Stimulated activated CD4-positive, alpha-beta T cell treated with anti-CD3 and anti-CD28 coated beads, Interleukin-12 subunit alpha, Interleukin-12 subunit beta, amount 100 ng/mL, for 24 hours (primary cell): ENCODE measurements at places on chromosomes 7 and 10.

- no peak for DNase-seq
Measured at GRCh38 chr10:103763374-103764202, 91.8 kb downstream of the SH3PXD2A start.

- no peak for DNase-seq
Measured at GRCh38 chr7:41261080-41261479, 441.8 kb downstream of the INHBA start.

DNA sequence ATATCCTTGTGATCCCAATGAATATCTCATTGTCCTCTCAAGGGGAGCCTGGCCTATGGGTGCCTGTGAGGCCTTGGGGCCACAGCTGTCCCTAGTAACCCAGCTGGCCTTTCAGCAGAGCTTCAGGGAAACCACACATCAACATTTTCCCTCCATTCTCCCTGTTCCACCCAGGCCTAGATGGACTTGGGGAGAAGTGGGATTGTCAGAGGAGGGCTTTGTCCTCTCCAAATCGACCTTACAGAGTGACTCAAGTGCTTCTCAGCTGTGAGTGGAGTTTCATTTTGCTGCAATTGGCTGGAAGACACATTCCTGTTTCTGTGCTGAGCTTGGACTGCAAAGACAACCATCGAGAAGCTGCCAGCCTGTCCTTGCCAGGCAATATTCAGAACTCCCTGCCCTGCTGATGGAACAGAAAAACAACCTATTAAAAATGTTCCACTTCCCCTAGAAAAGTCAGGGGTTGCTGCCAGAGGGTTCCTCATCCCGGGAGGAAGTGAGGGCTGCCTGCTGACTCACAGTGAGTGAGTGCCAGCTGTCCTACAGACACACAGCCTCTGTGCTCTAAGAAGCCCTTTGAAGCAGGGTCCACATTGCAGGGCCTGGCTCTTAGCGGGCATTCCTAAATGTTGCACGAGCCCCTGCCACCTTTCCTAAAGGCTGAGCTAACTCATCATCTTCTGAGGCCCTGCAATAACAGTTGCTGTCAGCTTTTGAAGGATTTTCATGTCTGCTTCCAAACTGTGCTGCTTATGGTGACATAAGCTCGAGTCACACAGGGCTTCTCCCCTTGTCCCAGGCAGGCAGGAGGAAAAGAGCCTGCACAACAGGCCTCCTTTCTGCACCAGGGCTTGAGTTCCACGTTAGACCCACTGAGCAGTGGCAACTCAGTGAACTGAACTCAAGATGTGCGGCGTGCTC lies 20.5 kb downstream of the STRA8 start:
- DNase-seq, result no peak

DNA sequence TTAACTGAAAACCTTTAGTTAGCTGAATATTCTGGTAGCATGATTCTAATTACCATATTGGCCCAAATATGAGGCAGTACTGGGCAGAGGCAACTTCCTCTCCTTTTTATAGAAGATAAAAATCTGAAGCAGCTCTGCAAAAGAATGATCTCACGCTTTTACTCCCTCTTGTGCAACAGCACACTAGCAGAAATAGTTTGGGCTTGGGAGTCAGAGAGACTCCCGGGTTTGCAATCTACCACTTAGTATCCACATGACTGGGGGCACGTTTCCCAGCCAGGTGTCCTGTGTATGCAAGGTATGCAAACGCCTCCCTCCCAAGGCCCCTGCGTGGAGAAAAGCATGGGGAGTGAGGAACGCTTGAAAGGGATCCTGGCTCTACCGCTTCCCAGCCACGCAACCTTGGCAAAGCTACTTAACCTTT lies 47.2 kb upstream of the RHEB start:
- no peak for DNase-seq

DNA sequence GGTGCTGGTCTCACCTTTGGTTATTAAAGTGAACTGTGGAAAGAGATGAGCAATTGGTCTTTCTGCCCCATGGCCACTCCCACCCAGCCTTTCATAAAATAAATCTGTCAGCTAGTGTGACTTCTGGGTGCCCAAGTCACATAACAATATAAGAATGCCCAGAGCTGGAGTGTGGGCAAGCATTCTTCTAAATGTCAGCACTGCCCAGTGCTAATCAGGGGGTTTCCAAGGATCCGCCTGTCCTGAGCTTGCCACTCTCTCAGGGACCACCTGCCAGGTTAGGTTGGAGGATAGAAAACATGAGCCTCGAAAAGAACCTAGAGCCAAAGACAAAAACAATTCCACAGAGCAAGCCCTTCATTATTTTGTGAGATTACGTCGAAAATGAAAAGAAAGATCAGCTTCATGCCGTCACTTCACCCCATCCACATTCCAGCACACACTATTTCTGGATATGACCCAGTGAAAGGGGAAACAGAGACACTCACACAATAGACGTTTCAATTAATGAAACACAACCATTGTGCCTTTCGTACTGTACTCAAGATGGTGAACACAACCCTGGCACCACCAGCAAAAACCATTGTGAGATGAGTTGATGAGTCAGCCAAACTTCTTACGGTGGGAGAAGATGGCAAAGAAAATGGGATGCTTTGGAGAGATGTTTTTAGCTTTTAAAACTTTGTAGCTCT lies 30.8 kb downstream of the SCRN1 start:
- DNase-seq, result no peak
